ENCODE measurements at places on chromosomes 13 and 19.

GRCh38 chr19:50666346-50667176 is 17.3 kb downstream of the C19orf81 start:
- no peak for DNase-seq

DNA sequence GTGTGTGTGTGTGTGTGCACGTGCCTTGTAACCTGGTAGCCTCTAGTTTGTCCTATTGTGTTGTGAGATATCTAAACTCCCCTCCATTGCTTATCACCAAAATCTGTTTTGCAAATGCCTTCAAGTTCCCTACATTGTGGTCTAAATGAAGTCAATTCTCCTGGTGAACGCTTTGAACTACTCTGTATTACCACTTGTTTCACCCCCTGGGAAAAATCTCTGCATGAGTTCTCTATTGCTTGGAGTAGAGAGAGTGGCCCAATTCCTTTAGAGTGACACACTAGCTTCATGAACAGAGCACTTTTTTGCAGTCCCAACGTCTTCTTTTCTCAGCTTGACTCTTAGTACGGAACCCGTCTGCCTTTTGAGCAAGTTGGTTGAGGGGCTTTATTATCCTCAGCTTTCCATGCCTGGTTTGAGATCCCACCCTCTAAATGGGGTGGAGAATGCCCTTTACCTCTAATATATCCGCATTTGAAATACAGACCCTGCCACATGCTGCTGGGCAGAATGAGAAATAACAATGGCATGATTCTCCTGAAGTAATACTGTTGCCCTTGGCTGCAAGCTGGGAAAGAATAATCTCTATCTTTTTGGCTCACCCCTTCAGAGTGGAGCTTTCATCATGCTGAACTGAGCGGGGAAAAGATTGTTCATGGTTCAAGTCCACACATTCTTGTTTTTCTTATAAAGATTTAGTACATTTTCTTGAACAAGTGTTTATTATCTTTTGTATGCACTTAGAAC is 2545.3 kb downstream of the PCDH9 start:
- no peak for DNase-seq

DNA sequence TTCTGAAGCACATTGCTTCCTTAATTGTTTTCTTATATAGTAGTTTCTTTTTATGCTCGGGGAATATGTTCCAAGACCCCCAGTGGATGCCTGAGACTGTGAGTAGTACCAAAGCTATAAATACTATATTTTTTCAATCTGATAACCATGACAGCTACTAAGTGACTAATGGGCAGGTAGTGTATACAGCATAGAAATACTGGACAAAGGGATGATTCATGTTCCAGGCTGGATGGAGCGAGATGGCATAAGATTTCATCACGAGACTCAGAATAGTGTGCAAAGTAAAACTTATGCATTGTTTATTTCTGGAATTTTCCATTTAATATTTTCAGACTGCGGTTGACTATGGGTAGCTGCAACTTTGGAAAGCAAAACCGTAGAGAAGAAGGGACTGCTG is 47.9 kb upstream of the OLFM4 start:
- no peak for DNase-seq

GRCh38 chr13:98722958-98723357 is 29.5 kb downstream of the SLC15A1 start:
- no peak for DNase-seq

DNA sequence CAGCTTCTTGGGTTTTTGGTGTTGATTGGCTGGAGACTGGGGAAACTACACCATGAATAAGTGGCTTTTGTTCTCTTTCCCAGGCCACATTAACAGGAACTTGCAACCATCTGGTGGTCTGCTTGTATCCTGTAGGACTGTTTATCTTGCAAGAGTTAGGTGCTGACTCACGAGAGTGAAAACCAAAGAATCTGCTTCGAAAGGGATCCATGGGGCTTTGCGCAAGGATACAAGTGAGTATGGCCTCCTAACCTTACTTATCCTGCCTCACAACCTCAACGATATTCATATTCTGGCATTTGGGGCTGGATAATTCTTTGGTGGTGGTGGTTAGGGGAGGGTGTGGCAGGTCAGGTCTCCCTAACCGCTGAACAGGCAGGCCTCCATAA is 4.7 kb upstream of the SIGLECL1 start:
- no peak for DNase-seq

DNA sequence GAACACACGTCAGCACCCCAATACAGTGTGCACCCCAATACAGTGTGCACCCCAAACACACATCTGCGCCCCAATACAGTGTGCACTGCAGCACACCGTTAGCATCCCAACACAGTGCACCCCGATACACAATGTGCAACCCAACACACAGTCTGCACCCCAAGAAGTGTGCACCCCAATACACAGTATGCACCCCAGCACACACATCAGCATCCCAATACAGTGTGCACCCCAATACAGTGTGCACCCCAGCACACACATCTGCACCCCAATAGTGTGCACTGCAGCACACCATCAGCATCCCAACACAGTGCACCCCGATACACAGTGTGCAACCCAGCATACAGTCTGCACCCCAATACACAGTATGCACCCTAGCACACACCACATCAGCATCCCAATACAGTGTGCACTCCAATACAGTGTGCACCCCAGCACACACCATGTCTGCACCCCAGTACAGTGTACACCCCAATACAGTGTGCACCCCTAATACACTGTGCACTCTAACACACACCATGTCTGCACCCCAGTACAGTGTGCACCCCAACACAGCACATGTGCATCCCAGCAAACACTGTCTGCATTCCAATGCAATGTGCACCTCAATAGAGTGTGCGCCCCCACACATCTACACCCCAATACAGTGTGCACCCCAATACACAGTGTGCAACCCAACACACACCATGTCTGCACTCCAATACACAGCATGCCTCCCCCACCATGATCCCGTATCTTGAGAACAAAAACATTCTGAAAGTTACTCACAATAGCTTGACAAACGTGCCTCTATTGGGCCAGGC is 855 bp upstream of the CARS2 start:
- no peak for DNase-seq

DNA sequence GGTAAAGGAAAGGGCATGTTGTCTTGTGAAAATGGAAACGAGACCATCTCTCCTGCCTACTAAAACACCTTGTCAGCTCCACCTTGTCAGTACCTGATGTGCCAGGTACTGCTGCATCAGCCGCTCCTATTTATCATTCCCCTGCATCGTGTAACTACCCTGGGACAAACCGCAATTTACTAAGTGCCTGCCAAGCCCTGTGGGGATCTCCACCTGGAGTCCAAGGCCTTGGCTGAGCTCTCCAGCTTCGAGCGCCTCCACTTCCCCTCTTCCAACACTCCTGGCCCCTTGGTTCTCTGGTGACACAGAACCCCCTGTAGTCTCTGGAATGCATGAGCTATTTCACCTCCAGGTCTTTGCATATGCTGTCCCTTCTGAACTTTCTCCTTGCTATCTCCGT is 25.9 kb upstream of the CCNP start:
- DNase-seq: no peak

- no peak for DNase-seq
These were observed 5.5 kb downstream of the MYDGF start for GRCh38 chr19:4664642-4665041.

- no peak for DNase-seq
These were observed 2.0 kb downstream of the SPART start for GRCh38 chr13:36344173-36344572.

DNA sequence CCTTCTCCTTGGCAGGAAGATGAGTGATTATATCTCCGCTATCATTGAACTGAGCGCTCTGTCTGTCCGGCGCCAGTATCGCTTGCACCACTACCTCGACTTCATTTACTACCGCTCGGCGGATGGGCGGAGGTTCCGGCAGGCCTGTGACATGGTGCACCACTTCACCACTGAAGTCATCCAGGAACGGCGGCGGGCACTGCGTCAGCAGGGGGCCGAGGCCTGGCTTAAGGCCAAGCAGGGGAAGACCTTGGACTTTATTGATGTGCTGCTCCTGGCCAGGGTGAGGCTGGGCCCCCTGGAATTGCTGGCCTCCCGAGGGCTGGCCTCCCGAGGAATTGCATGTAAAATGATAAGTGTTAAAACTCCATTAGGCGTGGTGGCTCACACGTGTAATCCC is 32.1 kb downstream of the CYP4F22 start:
- DNase-seq: no peak

DNA sequence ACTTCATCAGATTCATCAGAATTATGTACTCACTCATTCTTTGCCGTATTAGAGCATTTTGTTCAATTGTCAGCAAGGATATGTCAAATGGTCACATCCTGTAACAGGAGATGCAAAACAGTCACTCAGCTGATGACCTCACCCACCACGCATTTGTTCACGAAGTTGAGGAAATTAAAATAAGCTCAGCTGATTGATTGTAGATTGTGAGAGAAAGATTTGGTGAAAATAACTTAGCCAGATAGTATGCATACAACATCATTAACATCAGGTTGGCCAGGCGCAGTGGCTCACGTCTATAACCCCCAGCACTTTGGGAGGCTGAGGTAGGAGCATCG is 22.6 kb upstream of the CDC16 start:
- DNase-seq: no peak

DNA sequence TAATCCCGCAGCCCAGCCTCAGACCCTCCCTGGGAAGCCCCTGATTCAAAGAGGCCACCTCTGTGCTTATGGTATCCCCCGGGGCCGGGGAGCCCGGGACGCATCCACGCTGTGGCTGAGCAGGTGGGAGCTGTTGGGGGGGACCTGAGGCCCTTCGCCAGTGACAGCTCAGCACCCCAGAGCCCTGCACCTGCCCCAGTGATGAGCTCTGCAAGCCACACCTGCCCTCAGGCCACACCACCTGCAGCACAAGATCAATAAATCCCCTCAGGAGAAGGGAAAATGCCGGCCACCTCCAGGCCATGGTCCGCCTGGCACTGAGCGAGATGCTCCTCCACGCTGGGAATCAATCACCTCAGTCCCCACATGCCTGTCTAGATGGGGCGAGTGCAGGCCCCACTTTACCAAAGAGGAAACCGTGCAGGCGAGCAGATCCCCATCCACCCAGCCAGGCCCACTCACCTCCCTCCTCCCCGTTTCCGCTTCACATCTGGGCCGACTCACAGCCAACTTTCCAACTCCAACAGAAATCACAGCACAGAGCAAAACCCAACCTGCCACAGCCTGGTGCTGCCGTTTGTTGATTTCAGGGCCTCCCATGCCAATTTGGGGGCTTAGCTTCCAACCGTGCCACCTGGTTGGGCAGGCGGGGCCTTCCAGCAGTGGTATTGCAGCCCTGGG is 12.8 kb downstream of the MOB3A start:
- peak; percentile 69 for DNase-seq

GRCh38 chr13:27280841-27281240 is 10.2 kb downstream of the RASL11A start:
- no peak for DNase-seq

GRCh38 chr19:11306337-11306736 is 10.4 kb downstream of the TSPAN16 start:
- DNase-seq: no peak

GRCh38 chr13:101530293-101530692 is 77.8 kb downstream of the ITGBL1 start:
- DNase-seq: no peak

DNA sequence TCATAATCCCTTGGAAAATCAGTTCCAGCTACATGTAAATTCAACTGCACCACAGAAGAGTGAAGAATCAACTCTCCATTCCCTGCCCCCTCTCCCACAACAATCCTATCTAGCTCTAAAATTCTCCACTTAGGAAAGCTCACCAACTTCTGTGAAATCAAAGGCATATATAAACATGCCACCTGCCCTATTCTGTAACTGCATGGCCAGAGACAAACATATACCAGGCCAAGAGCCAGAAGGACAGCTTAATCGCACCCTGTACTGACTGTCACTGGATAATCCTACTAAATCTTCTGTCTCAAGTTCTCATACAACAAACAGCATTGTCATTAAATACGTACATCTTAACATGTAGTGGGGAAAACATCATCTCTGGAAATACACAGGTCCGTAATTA is 58.2 kb upstream of the EEF1AKMT1 start:
- DNase-seq: no peak

DNA sequence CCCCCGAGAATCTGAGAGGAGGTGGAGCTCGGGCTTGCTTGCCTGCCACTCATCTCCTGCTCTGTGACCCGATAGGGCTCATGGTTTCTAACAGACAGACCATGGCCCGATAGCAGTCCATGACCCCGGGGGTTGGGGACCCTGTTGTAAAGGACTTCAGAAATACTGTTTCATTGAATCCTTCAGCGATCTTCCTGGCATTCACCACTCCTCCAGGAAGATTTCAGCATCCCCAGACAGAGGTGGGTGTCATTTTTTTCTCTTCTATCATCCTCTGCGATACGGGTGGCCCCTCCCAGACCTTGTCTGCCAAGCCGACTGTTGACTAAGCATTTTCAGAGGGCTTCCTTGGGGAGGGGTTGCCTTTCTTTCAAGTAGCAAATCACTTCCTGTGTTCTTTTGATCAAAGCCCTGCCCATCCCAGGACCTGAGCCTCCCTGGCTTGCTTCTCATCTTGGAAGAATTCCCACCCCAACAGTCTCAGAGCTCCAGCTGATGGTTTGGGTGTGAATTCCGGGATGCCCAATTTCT is 1.7 kb downstream of the MYO1F start:
- peak; percentile 59 for DNase-seq

DNA sequence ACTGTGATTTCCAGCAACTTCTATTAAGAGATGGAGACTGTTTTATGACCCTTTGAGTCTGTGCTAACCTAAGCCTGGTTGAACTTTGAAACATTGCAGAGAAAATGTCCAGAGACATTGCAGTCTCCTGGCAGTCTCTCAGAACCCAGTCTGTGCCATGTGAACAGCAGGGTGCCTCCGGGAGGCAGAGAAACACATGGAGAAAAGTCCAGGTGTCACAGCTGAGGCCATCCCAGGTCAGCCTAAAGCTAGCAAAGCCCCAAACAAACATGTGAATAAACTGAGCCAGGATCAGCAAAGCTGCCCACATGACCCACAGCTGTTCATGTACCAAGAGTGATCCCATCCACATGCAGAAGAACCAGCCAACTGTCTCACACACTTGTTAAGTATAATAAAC is 7.8 kb downstream of the CYP4F11 start:
- DNase-seq: no peak

DNA sequence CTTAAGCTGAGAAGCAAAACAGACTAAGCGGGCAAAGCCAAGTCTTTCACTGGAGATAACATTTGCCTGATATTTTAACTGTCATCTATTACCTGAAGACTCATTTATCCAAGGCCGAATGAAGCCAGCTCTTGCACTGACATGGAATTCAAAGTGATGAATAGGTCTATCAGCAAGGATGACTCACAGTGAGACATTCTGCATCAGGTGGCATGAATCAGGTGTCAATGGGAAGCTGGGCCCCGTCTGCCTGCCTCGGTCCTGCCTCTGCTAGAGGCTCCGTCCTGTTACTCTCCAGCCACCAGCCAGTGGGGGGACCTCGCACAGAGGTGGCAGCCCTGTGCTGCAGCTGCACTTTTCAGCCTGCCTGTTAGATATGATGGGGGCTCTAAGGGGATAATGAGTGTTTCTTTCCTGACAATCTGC is 23.5 kb downstream of the STARD13 start:
- no peak for DNase-seq

DNA sequence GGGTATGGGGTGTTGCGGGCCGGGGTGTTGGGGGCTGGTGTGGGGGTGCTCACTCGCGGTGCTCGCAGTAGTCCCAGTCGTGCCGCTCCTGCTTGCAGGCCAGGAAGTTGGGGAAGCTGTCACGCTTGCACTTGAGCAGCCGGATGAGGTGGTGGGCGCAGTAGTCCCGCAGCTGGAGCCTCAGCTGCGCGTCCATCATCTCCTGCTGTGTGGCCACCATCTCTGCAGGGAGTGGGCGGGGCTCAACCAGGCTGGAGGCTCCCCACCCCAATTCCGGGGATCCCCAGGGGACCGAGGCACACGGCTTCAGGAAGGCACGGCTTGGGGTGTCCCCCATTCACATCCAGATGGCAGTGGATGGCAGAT is 5.2 kb downstream of the NDUFB7 start:
- DNase-seq: no peak

GRCh38 chr19:43503501-43504425 is 783 bp downstream of the PHLDB3 start:
- DNase-seq: peak; percentile 98
